ENCODE measurements at places on chromosomes 6 and 20.

DNA sequence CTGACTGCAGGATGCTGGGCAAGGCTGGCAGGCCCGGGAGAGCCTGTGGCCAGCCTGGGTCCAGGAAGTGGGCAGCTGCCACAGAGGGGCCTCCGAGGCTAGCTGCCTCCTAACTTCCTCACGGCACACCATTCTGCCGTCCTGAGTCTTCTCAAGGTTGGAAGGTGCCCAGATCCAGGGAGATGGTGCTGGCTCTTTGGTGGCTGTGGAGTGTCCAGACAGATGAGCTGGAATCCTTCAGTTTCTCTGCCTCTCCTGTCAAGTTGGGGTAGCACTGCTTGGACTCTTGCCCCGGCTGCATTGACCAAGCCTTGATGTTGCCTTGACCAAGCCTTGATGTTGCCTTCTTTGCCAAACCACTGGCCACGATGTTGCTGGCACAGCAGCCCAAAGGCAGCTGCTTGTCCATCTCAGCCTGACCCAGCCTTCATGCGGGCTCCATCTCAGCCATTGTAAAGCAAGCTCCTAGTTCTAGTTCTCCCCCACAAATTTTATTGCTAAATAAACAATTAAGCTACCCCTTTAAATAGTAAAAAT lies 75.1 kb upstream of the AFDN start:
- no peak overlapping the region for H3K27ac ChIP-seq
- H3K27me3 ChIP-seq = peaks cover 10% of the 10 kb centered on the region
- H3K4me3 ChIP-seq = no peak overlapping the region
- DNase-seq = no peak
- H3K36me3 ChIP-seq = no peaks in the 10 kb centered on the region

GRCh38 chr20:36370991-36371790 lies 65.1 kb downstream of the DLGAP4 start:
- peaks cover 7% of the 10 kb centered on the region for H3K27me3 ChIP-seq
- no peaks in the 10 kb centered on the region for H3K36me3 ChIP-seq

- DNase-seq = peak; percentile 85
- peaks cover 1% of the 10 kb centered on the region for H3K27me3 ChIP-seq
- peak within 1 kb of the TSS; percentile 99 for H3K4me3 ChIP-seq
- H3K27ac ChIP-seq = peak within 1 kb of the TSS; percentile 96
Measured at GRCh38 chr6:28252009-28252975, at the start of gene ZKSCAN4. ZKSCAN4 (minus strand) TSS chr6:28252269; CDS start chr6:28251980, 289 bp downstream.

DNA sequence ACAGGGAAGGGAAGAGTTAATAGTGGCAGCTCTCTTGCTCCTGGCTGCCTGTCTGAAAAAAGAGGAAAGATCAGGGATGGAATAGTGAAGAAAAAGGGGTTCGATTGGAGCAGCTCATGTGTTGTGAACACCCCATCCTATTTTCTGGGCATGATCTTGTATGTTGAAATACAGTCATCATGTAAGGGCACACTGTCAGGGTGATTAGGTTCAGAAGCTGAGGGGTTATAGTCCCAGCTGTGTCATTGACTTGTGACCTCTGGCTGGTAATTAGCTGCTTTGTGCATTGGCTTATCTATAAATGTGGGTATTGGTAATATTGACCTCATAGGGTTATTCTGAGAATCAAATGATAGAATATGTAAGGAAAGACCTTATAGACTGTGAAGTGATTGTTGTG lies 30.1 kb downstream of the PHF20 start:
- no peak overlapping the region for H3K4me3 ChIP-seq
- H3K36me3 ChIP-seq = peaks cover 26% of the 10 kb centered on the region
- peaks cover 9% of the 10 kb centered on the region for H3K4me1 ChIP-seq
- no peaks in the 10 kb centered on the region for H3K27me3 ChIP-seq

DNA sequence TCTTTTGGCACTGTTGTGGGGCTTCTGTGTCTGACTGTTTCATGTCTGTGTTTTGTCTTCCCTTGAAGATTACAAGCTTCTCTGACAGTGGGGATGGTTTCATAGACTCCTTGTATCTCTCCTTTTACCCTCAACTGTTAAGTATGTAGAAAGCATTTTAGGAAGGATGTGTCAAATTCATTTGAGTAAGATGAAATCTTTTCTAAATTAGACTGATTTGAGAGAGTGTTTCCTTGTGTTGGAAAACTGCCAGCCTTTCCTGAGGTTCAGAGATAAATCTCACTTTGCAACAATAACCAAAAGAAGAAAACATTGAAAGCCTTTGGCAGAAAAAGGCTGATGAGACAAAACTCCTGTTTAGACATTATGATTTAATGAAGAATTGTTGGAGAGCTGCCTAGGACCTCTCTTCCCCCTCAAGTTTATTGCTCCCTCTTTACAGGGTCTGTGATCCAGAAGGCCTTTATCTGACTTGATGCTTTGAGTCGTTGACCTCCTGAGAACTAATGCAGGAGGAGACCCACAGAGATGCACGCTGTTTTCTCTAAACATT lies 68.3 kb downstream of the ANKS1A start:
- H3K4me3 ChIP-seq = no peak overlapping the region
- no peak for DNase-seq
- H3K4me1 ChIP-seq = peaks cover 19% of the 10 kb centered on the region

GRCh38 chr6:12024216-12024615 lies 12.1 kb downstream of the HIVEP1 start:
- no peak for DNase-seq
- H3K27me3 ChIP-seq = no peaks in the 10 kb centered on the region
- H3K36me3 ChIP-seq = peaks cover 82% of the 10 kb centered on the region
- peak overlapping the region; percentile 29 for H3K27ac ChIP-seq

GRCh38 chr6:94424692-94425091 lies 1005.3 kb upstream of the EPHA7 start:
- H3K36me3 ChIP-seq = no peaks in the 10 kb centered on the region
- H3K27ac ChIP-seq = no peak overlapping the region
- no peaks in the 10 kb centered on the region for H3K27me3 ChIP-seq
- H3K4me3 ChIP-seq = no peak overlapping the region
- DNase-seq = no peak

DNA sequence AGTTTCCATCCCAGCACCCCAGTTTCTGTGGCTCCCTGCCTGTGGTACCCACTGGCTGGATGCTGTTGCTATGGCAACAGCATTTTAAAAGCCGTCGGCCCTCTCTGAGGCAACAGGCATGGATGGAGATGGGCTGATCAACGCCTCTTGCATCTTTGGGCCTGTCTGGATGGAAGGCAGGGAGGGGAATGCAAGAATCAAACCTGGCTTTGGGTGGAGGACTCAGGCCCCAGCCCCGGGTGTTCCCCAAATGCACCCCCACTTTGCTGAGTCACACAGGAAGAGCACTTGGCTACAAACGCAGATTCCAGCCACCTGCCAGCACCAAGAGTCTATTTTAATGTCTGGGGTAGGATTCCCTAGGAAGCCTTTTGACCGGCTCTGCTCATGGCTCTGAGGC lies 45.7 kb upstream of the TGM2 start:
- DNase-seq = no peak
- H3K4me1 ChIP-seq = no peaks in the 10 kb centered on the region
- no peak overlapping the region for H3K27ac ChIP-seq
- peaks cover 3% of the 10 kb centered on the region for H3K27me3 ChIP-seq
- no peaks in the 10 kb centered on the region for H3K36me3 ChIP-seq
- no peak overlapping the region for H3K4me3 ChIP-seq

DNA sequence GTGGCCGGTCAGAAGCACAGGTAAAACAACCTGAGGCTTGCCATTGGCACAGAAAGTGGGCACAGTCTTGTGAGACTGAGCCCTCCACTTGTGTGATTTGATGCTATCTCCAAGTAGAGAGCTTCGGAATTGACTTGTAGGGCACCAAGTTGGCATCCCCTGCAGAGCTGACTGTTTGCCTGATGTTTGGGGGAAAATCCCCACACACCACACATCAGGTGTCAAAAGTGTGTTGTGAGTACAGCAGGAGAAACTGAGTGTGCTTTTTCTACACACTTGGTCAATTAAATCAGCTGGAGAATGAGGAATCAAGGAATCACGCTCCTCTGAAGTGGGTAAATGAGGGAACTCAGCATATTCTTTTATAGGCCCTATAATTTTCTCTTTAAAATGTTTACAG lies 989 bp downstream of the SERINC3 start:
- H3K4me3 ChIP-seq = peak overlapping the region; percentile 81
- no peaks in the 10 kb centered on the region for H3K27me3 ChIP-seq
- peaks cover 2% of the 10 kb centered on the region for H3K36me3 ChIP-seq
- peaks cover 58% of the 10 kb centered on the region for H3K4me1 ChIP-seq
- H3K27ac ChIP-seq = peak overlapping the region; percentile 22

GRCh38 chr20:32534661-32535240 lies 50.4 kb downstream of the NOL4L start:
- H3K36me3 ChIP-seq = peaks cover 2% of the 10 kb centered on the region
- DNase-seq = peak; percentile 75
- H3K27ac ChIP-seq = peak overlapping the region; percentile 95
- H3K4me1 ChIP-seq = peaks cover 73% of the 10 kb centered on the region

DNA sequence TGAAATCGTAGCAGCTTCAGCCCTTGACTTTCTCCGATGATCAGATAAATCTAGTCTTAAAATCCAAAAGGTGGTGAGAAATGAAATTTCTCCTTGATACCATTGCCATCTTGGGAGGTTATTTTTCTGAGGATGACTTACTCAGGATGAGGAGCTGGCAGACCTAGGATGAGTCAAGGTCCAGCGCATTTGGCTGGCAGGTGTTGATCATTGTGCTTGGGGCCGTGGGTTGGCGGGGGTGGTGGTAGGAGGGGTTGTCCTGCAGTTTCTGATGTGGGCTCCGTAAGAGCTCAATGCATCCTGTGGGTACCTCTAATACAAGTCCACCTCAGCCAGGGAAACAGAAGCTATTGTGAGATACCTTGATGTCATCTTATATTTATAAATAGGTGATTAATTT lies 148.3 kb upstream of the SCGN start:
- H3K27ac ChIP-seq = no peak overlapping the region
- no peak overlapping the region for H3K4me3 ChIP-seq
- no peaks in the 10 kb centered on the region for H3K27me3 ChIP-seq

GRCh38 chr6:73774311-73774774 lies 78.3 kb downstream of the CD109 start:
- no peaks in the 10 kb centered on the region for H3K27me3 ChIP-seq
- DNase-seq = no peak
- no peak overlapping the region for H3K4me3 ChIP-seq
- H3K4me1 ChIP-seq = no peaks in the 10 kb centered on the region
- no peak overlapping the region for H3K27ac ChIP-seq

GRCh38 chr6:122730334-122730733 lies 49.2 kb upstream of the FABP7 start:
- no peaks in the 10 kb centered on the region for H3K4me1 ChIP-seq
- no peaks in the 10 kb centered on the region for H3K36me3 ChIP-seq
- no peak overlapping the region for H3K4me3 ChIP-seq
- H3K27me3 ChIP-seq = peaks cover 2% of the 10 kb centered on the region

- peaks cover 66% of the 10 kb centered on the region for H3K4me1 ChIP-seq
- peak overlapping the region; percentile 34 for H3K4me3 ChIP-seq
- peak; percentile 47 for DNase-seq
- H3K27ac ChIP-seq = peak overlapping the region; percentile 73
- H3K27me3 ChIP-seq = no peaks in the 10 kb centered on the region
Measured at GRCh38 chr20:49699200-49699992, 14.3 kb downstream of the B4GALT5 start.

- H3K27me3 ChIP-seq = no peaks in the 10 kb centered on the region
- H3K36me3 ChIP-seq = no peaks in the 10 kb centered on the region
- no peak overlapping the region for H3K27ac ChIP-seq
- DNase-seq = no peak
Measured at GRCh38 chr6:83884523-83884922, 25.0 kb downstream of the CYB5R4 start.

DNA sequence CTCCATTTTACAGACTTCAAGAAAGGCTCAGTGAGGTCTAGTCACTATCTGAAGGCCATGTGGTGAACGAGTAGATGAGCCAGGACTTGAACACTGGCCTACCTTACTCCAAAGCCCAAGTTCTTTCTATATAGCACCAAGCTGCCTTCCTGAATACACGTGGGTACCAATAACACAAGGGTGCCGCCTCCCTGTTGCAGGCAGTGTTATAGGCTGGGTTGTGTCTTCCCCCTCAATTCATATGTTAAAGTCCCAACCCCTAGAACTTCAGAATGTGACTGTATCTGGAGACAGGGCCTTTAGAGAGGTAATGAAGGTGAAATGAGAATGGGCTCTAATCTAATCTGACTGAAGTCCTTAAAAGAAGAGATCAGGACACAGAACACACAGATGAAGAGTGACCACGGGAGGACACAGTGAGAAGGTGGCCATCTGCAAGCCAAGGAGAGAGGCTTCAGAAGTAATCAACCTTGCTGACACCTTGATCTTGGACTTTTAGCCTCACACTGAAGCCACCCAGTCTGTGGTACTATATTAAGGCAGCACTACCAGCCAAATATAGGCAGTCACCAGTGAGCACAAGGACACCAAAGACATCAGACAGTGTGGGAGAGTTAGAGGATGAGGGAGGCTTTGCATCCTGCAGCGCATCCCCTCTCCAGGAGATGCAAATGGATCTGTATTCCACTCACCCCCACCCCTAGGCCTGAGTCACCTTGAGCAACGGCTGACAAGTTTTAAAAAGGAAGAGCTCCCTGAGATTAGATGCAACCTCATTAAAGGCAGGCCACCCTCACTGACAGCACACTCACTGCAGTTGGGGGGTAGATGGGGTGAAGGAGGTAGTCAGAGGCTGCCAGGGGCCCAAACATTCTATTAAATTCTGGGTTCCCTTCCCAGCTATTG lies 40.9 kb upstream of the LYRM2 start:
- no peaks in the 10 kb centered on the region for H3K4me1 ChIP-seq
- no peak overlapping the region for H3K27ac ChIP-seq
- H3K4me3 ChIP-seq = no peak overlapping the region
- no peaks in the 10 kb centered on the region for H3K27me3 ChIP-seq
- peaks cover 56% of the 10 kb centered on the region for H3K36me3 ChIP-seq

- peaks cover 17% of the 10 kb centered on the region for H3K27me3 ChIP-seq
- DNase-seq = no peak
- no peaks in the 10 kb centered on the region for H3K36me3 ChIP-seq
Measured at GRCh38 chr20:24768713-24769601, 180.1 kb upstream of the CST7 start.

- H3K4me1 ChIP-seq = peaks cover 10% of the 10 kb centered on the region
- peaks cover 2% of the 10 kb centered on the region for H3K36me3 ChIP-seq
- no peak overlapping the region for H3K27ac ChIP-seq
- no peak overlapping the region for H3K4me3 ChIP-seq
- H3K27me3 ChIP-seq = no peaks in the 10 kb centered on the region
Measured at GRCh38 chr6:3987053-3987452, 91.9 kb downstream of the FAM217A start.

- H3K27ac ChIP-seq = no peak overlapping the region
- no peak for DNase-seq
- H3K27me3 ChIP-seq = no peaks in the 10 kb centered on the region
- H3K4me3 ChIP-seq = no peak overlapping the region
- no peaks in the 10 kb centered on the region for H3K36me3 ChIP-seq
- H3K4me1 ChIP-seq = no peaks in the 10 kb centered on the region
Measured at GRCh38 chr6:48994811-48995210, 468.2 kb downstream of the MMUT start.

- H3K27ac ChIP-seq = no peak overlapping the region
- no peaks in the 10 kb centered on the region for H3K4me1 ChIP-seq
- no peaks in the 10 kb centered on the region for H3K27me3 ChIP-seq
- DNase-seq = no peak
- H3K36me3 ChIP-seq = no peaks in the 10 kb centered on the region
Measured at GRCh38 chr6:91105532-91105931, 518.7 kb upstream of the MAP3K7 start.

- H3K27ac ChIP-seq = peak overlapping the region; percentile 38
- DNase-seq = no peak
- no peaks in the 10 kb centered on the region for H3K27me3 ChIP-seq
- no peak overlapping the region for H3K4me3 ChIP-seq
- H3K36me3 ChIP-seq = no peaks in the 10 kb centered on the region
Measured at GRCh38 chr6:112040956-112041355, 12.9 kb upstream of the CCN6 start.

- H3K27me3 ChIP-seq = no peaks in the 10 kb centered on the region
- H3K4me1 ChIP-seq = peaks cover 19% of the 10 kb centered on the region
- no peaks in the 10 kb centered on the region for H3K36me3 ChIP-seq
- no peak for DNase-seq
- H3K4me3 ChIP-seq = no peak overlapping the region
Measured at GRCh38 chr6:2931055-2931454, 27.9 kb upstream of the SERPINB9 start.

All from activated CD4-positive, alpha-beta T cell treated with anti-CD3 and anti-CD28 coated beads for 36 hours (primary cell).